Germinal center (tissue), 1 donor: ENCODE measurements at places on chromosomes 12 and 14.

DNA sequence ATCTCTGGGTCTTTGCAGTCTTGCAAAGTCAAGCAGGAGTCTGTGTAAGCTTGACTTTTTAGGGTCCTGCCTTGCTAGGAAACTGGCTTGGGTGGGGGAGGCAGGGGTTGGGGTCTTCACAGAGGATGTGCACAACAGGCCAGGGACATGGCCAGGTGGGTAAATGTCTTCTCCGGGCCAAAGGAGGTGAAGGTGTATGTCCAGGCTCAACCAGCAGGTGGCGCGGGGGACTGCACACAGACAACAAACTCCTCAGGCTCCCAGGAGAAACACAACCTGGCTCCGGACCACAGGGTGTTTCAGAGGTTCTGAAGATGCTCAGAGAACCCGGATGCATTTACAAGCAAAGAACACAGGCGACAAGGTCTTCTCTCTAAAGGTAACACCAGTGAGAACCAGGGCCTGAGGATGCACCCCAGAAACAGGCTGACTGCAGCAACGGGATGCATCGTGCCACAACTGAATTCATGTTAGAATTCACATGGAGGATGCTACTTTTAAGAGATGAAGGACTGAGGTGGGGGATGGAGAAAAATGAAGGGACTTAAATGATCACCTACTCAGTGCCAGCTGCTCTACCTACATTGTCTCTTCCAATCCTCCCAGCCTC is 56.0 kb downstream of the PLEKHG3 start:
- DNase-seq: peak; percentile 62

GRCh38 chr14:46323404-46323762 is 328.2 kb downstream of the RPL10L start:
- no peak for DNase-seq

- no peak for DNase-seq
Observed at GRCh38 chr12:108112832-108113556, 16.1 kb upstream of the WSCD2 start.

GRCh38 chr14:71355324-71356201 is 448.3 kb downstream of the PCNX1 start:
- DNase-seq: peak; percentile 77

GRCh38 chr14:39431416-39432178 is 636 bp downstream of the FBXO33 start:
- DNase-seq: peak; percentile 54
